ENCODE measurements at places on chromosomes 6 and 20. TPM values are rescaled to one million over a fixed set of nuclear protein-coding genes. Genes with fewer than 3 reads are reported as not detected.

GRCh38 chr20:17938871-17939619 is 29.5 kb downstream of the SNX5 start:
- peaks cover 23% of the 10 kb centered on the region for H3K36me3 ChIP-seq
- no peak for DNase-seq
- no peaks in the 10 kb centered on the region for H3K27me3 ChIP-seq

The ARMH2 gene
- not detected for total RNA-seq

DNA sequence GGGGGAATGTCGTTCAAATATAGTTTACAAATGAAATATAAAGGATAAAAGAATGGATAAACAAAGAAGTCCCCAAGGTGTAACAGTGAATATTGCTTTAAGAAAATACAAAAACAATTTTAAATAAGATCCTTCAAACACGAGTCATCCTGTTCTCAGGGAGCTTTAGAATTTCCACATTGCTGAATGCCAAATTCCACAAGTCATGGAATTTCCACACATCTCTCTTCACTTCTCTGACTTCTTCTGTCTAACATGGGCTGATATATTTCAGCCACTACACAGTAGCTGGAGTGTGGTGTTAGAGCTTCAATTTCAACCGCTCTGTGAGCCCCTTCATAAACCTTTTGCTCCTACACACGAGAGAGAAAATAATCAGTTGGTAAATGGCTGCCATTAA is 28.0 kb downstream of the IL22RA2 start:
- H3K4me1 ChIP-seq = no peaks in the 10 kb centered on the region
- no peak overlapping the region for H3K4me3 ChIP-seq
- H3K36me3 ChIP-seq = no peaks in the 10 kb centered on the region
- no peak for DNase-seq
- H3K27me3 ChIP-seq = no peaks in the 10 kb centered on the region
- no peak overlapping the region for H3K27ac ChIP-seq

DNA sequence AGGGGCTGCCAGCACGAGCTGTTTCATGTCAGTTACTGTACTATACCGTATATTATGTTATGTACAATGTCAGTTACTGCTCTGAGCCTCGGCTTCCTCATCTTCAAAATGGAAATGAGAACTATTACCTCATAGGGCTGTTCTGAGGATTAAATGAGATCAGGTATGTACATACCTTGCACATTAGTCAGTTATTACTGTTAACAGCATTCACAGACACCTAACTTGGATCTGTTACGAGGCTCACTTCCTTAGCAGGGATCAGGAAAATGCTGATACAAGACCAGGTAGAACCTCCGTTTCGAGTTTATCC is 69.7 kb upstream of the TBC1D7 start:
- no peak overlapping the region for H3K27ac ChIP-seq
- DNase-seq = no peak

The STK35 gene
- total RNA-seq = 25.4 TPM

DNA sequence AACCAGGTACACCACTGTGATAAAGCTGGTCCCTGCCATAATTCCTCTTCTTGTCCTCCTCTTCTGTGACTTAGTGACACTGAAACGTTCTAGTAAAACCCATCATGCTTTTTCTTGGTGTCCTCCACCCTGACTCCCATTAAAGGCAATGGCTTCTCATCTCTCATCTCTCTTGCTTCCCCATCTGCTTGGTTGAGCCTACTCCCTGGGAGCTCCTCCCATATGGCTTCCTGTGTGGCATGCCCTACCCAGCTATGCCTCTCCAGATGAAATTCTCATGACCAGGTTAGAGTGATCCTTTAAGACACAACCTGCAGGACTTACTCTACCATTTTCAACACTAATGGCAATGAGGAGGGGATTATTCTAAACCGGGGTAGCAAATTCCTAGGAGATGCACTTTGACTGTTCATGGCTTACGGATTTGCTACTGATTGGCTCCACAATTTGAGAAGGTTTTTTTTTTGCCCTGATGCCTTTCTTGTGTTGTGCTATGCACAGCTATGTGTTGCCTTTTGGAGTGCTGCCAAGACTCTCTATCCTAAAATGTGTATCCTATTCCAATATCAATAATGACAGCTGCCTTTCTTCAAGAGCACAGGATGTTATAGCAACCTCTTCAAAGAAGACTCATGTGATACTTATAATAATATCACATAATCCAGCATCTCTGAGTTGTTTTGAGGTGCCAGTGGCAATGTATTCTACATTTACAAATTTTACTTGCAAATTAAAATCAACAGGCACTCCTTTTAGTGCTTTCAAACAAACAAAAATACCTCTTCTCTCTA is 6.1 kb downstream of the SIRPG start:
- DNase-seq = no peak
- H3K27ac ChIP-seq = no peak overlapping the region
- H3K4me3 ChIP-seq = no peak overlapping the region
- H3K4me1 ChIP-seq = no peaks in the 10 kb centered on the region
- no peaks in the 10 kb centered on the region for H3K36me3 ChIP-seq

DNA sequence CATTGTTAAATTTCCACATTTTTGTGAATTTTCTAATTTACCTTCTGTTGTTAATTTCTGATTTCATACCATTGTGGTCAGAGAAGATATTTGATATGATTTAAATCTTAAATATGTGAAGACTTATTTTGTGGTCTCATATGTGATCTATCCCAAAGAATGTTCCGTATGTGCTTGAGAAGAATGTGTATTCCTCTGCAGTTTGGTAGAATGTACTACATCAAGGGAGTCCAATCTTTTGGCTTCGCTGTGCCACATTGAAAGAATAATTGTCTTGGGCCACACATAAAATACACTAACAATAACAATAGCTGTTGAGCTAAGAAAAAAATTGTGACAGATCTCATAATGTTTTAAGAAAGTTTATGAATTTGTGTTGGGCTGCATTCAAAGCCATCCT is 176.2 kb upstream of the PRND start:
- no peaks in the 10 kb centered on the region for H3K27me3 ChIP-seq
- no peak overlapping the region for H3K27ac ChIP-seq
- no peak overlapping the region for H3K4me3 ChIP-seq
- no peaks in the 10 kb centered on the region for H3K4me1 ChIP-seq

DNA sequence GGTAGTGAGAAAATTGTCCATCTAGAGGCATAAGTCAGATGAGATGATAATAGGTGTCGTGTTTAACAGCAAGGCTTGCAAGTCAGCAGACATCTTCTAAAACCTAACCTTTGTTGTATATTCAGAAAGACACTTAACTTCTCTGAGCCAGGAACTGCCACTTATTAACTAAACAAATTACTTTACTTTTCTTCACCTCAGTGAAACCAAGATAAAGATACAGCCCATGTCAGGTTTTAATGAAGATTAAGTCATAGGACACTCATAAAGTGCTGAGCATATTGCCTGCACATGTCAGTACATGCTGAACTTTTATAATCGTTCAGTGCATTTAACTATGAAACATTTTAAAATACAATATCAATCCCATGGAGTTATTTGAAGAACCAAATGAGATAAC is 286.8 kb downstream of the NKAIN2 start:
- H3K27me3 ChIP-seq = no peaks in the 10 kb centered on the region
- no peak for DNase-seq
- no peak overlapping the region for H3K4me3 ChIP-seq
- H3K27ac ChIP-seq = no peak overlapping the region
- no peaks in the 10 kb centered on the region for H3K36me3 ChIP-seq

DNA sequence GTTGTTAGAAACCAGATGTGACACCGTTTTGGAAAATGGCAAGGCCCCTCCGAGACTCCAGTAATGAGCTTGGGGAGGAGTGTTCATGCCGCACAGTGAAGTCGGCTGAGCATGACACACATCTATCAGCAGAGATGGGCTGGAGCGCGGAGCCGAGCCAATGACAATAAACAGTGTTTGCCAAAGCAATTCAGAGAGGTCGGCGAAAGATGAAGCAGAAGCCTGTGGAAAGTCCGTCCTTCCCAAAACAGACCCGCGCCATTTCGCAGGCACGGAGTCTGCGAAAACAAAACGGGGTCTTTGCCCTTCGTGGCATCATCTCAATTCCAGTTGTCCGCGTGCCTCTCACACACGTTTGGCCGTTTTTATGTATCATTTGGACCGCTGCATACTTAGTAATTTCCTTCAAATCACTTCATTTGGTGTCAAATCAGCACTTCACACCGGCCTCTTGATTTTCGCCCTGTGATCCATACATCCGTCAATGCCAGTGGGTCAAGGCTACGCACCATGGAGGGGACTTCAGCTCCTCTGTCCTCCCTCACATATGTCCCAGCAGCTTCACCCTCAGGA is 71.3 kb downstream of the SULF2 start:
- H3K4me3 ChIP-seq = peak overlapping the region; percentile 45
- no peak overlapping the region for H3K27ac ChIP-seq
- no peak for DNase-seq

DNA sequence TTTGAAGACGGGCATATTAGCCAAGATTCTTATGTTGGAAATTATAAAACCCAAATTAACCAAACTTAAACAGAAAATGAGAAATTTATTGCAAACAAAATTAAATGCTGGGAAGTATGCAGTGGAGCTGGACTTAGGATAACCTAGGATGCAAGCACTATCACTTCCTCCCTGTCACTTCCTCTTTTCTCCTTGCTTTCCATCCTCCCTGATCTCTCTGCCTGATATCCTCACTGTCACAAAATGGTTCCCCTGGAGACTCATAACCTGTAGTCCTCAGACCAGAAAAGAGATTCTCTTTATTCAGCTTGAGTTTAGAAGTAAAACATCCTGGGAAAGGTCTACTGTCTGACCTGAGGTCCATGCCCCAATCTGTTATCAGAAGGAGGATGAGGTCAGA is 7.4 kb upstream of the KLHL32 start:
- no peak overlapping the region for H3K27ac ChIP-seq
- H3K36me3 ChIP-seq = no peaks in the 10 kb centered on the region
- no peak overlapping the region for H3K4me3 ChIP-seq
- H3K27me3 ChIP-seq = no peaks in the 10 kb centered on the region
- no peaks in the 10 kb centered on the region for H3K4me1 ChIP-seq

DNA sequence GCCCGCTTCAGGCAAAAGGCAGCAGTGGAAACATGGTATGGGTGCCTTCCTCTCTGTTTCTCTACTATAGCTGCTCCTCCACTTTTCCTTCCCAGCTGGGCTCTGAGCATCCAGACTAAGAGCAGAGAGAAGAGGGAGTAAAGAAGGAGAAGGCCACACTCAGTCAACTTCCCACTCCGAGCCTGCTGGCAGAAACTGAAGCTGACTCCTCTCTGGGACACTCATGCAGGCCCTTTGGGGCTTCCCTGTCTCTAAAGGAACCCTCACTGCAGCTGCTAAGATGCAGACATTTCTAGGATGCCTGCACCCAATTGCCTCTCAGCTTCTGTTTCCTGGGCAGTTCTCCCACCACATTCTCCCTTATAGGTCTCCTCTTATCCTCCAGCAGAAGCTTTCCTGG is 88.9 kb downstream of the FRK start:
- no peak for DNase-seq
- peaks cover 4% of the 10 kb centered on the region for H3K36me3 ChIP-seq
- no peaks in the 10 kb centered on the region for H3K4me1 ChIP-seq
- H3K4me3 ChIP-seq = no peak overlapping the region

DNA sequence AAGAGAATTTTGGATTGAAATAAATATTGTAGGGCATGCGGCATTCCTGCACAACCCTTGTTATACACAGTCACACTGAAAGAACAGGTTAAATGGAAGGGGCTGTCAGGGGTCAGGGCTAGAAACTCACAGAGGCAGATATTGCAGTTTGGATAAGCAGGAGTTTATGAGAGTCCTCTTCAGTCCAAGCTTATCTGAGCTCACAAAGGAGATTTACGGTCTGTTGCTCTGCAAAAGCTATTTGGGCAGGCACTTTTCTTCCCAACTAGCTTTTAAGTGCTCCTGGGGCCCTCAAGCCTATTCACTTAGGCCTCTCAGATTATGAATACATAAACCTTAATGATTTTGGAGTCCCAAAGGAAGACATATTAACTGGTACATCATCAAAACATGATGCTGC is 156.2 kb downstream of the SOX4 start:
- H3K4me1 ChIP-seq = peaks cover 26% of the 10 kb centered on the region
- no peaks in the 10 kb centered on the region for H3K36me3 ChIP-seq
- DNase-seq = no peak
- H3K27me3 ChIP-seq = no peaks in the 10 kb centered on the region
- no peak overlapping the region for H3K4me3 ChIP-seq
- H3K27ac ChIP-seq = no peak overlapping the region

GRCh38 chr6:56766806-56767178 is 124.1 kb upstream of the DST start:
- H3K27ac ChIP-seq = no peak overlapping the region
- no peaks in the 10 kb centered on the region for H3K36me3 ChIP-seq
- no peak overlapping the region for H3K4me3 ChIP-seq
- H3K27me3 ChIP-seq = no peaks in the 10 kb centered on the region
- peaks cover 87% of the 10 kb centered on the region for H3K4me1 ChIP-seq

GRCh38 chr20:2946988-2947961 is 74.0 kb downstream of the PTPRA start:
- no peak overlapping the region for H3K4me3 ChIP-seq
- no peaks in the 10 kb centered on the region for H3K27me3 ChIP-seq
- H3K4me1 ChIP-seq = no peaks in the 10 kb centered on the region
- no peaks in the 10 kb centered on the region for H3K36me3 ChIP-seq
- no peak overlapping the region for H3K27ac ChIP-seq

- DNase-seq = no peak
- no peak overlapping the region for H3K27ac ChIP-seq
- no peaks in the 10 kb centered on the region for H3K27me3 ChIP-seq
- H3K36me3 ChIP-seq = no peaks in the 10 kb centered on the region
Observed at GRCh38 chr6:80148220-80148619, 41.7 kb downstream of the BCKDHB start.

The UFL1 gene
- 24.6 TPM for total RNA-seq

- DNase-seq = no peak
- no peak overlapping the region for H3K4me3 ChIP-seq
- H3K27ac ChIP-seq = no peak overlapping the region
- no peaks in the 10 kb centered on the region for H3K36me3 ChIP-seq
Observed at GRCh38 chr20:24729896-24730605, 219.0 kb upstream of the CST7 start.

DNA sequence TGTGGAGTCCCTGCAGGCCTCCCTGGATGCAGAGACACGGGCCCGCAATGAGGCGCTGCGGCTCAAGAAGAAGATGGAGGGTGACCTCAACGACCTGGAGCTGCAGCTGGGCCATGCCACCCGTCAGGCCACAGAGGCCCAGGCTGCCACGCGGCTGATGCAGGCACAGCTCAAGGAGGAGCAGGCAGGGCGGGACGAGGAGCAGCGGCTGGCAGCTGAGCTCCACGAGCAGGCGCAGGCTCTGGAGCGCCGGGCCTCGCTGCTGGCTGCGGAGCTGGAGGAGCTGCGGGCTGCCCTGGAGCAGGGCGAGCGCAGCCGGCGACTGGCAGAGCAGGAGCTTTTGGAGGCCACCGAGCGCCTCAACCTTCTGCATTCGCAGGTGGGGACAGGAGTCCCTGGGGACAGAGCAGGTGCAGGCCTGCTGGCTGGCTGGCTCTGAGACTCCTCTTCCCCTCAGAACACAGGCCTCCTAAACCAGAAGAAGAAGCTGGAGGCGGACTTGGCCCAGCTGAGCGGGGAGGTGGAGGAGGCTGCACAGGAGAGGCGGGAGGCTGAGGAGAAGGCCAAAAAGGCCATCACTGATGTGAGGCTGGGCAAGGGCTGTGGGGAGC is 44.7 kb downstream of the MYH7B start:
- no peaks in the 10 kb centered on the region for H3K4me1 ChIP-seq
- no peak overlapping the region for H3K27ac ChIP-seq
- H3K27me3 ChIP-seq = no peaks in the 10 kb centered on the region
- H3K4me3 ChIP-seq = no peak overlapping the region
